ENCODE measurements at places on chromosomes 11 and 22.

GRCh38 chr11:11757909-11758308 is 83.9 kb upstream of the USP47 start:
- no peak for DNase-seq

DNA sequence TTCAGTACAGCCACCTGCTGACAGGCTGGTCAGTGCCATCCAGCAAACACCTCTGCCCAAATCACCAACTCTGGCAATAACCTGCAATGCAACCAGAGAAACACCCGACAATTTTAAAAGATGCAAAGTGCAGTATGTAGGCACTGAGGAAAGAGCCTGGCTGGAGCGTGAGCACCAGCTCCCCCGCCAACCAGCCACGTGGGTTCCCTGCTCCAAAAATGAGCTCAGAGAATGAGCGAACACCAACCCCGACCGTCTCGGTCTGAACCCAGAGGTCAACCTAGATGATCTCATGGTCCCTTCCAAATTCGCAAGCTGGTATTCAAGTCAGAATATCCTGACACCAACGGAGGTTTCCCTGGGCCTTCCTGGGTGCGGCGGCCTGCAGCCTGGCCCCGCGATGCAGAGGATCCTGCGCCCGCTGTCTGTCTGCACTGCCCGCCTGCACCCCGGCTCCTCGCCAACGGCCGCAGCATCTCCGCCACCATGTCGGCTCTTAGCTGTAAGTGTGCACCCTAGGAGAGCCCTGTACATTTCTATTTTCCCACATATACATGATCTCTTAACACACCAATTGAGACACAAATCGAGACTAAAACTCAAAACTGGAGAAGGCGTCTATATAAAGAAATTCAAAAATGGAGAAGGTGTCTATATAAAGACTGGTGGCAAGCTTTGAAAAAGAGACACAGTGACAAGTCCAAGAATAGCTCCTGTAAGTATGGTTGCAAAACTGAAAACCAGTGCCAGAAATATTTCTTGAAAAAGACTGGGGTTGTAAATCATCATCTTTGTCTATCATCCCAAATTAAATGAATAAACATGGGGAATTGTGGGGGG is 22.8 kb downstream of the TMEM184B start:
- no peak for DNase-seq

GRCh38 chr22:43969989-43970755 is 14.9 kb downstream of the SAMM50 start:
- DNase-seq, result no peak

DNA sequence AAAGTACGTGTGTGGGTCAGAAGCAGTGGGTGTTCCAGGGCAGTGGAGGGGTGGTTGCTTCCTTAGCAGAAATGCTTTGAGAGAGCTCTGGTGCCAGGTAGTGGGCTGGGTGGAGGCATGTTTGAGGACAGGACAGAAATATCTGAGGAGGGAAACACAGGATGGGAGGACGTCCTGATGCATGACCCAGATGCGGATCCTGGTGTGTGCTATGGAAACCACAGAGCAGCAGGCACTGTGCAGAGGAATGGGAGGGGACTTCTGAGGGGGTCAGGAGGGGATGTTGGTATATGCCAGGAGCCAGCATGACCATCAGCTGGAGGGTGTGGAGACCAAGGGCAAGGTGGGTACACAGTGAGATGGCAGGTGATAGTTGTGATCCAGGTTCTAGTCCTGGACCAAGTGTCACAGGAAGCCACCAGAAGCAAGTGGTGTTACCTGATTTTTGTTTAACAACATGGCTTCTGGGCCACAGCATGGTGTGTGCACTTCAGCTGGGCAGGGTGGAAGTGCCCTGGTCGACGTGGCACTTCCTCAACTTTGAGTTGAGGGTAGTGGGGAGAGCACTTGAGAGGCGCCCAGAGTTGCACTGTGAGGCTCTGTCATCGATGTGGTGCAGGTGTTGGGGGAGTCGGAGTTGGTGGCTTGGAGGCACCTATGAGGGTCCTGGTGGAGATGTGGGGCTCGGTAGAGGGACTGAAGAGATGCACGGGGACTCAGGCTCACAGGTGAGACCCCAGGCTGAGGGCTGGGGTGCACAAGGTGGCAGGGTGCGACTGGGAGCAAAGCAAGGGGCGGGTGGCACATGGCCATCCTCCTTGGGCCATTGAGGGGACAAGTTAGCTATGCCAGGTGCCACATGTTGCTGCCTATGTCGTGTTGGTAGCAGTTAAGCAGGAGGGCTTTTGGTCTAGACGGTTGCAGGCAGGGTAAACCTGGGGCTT is 7.5 kb downstream of the DGCR8 start:
- DNase-seq, result no peak

- DNase-seq, result no peak
These were observed 24.8 kb downstream of the CASP4 start for GRCh38 chr11:104943561-104943960.

- DNase-seq, result no peak
These were observed 28.8 kb upstream of the CHORDC1 start for GRCh38 chr11:90251599-90251998.

- DNase-seq, result no peak
These were observed 350.1 kb upstream of the C11orf87 start for GRCh38 chr11:109071712-109072524.

DNA sequence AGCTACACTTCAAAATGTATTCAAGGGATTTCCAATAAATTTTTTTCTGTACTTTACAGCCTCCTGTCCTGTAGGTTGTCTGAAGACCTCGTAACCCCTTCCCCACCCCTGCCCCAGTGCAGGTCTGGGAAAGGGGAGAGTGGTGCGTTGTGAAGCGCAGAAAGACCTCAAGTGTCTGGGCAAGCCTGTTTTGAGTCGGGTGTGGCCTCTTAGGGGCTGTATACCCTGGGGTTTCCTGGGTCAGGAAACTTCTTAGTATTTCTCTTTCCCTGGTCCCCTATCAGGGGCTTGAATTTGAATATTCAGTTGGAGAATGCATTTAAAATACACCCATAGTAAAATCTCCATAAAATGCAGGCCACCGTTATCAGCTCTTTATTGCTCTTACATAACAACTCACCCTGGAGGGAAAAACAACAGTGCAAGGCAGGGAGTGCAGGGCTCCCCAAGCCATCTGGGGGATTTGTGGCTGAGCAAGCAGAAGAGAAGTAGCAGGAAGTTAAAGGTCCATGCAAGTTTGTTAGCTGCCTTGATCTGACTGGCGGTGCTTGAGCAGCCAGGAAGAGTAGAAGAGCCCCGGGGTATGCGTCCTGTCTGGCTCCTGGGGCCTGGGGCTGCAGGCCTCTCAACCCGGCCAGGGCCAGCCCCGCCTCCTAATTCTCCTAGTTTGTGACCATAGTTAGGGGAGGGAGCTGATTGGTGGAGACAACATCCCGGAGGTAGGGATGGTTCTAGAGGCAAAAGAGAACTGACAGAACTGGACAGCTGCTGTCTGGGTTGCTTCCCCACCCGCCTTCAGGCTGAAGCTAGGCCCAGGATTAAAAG is 25.7 kb downstream of the ARHGAP1 start:
- no peak for DNase-seq

GRCh38 chr11:42901084-42901483 is 410.7 kb upstream of the API5 start:
- no peak for DNase-seq

DNA sequence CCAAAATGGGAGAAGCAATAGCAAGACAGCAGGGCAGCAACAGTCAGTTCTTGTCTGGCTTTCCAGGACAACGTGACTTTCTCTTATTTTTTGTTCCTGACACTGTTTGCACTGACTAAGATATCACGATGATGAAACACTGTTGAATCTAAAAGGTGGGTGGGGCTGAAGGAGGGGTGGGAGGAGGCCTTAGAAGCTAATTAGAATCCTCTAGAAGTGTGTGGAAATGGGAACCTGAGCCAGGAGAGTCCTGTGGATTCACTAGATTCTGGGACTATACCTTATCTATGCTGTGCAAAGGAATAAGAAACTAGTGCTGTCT is 300.3 kb downstream of the ST3GAL4 start:
- DNase-seq, result no peak

DNA sequence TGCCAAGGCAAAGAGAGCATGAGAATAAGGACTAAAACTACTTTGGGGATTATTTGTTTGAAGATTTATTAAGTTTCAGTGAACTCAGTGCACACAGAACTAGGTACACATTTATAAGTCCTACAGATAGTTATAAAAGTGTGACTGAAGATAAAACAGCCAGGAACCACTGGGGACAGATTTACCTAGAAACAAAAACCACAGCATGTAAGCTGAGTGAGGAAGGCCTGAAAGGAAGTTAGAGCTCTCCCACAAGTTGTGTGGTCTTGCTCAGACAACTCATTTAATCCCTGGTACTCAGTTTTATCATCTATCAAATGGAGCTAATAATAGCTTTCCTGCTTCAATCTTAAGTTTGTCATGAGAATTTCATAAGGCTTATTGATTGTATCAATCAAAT is 311.2 kb upstream of the FAT3 start:
- DNase-seq, result no peak

DNA sequence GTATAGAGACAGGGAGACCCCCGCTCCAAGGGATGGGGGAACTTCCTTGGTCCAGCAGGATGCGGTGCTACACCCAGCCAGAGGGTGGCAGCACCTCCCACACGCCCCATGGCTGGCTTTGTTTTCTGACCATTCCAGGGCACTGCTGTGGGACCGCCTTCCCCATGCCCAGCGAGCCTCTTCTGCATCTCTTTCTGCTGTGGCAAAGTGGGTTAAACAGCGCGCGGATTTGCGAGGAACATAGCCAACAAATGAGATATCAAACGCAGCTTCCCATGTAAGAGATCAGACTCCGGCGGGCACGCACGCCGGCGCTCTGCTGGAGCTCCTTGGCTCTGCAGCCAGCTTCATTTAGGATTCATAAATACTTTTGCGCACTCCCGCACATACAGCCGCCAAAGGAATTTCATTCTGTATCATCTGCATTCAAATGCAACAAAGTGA is 485.8 kb upstream of the CADM1 start:
- no peak for DNase-seq

DNA sequence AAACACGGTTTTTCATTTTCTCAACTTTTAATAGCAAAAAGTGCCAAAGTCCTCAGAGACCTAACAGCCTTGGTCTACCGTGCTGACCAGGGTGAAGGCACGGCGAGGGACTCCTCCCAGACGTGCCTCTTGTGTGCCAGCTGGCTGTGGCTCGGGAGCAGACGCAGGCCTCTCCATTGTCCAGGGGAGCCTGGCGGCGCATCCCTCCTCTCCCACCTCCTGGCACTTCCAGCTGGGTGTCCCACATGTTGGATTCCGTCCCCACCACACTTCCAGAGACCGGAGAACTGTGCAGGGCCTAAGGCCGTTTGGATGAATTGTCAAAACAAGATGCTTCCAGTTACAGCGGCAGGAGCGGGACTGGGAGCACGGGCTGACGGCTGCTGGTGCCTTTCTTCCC is 11.6 kb downstream of the CDPF1 start:
- DNase-seq, result no peak

- no peak for DNase-seq
These were observed 6.1 kb upstream of the NAP1L4 start for GRCh38 chr11:2998073-2998850.

DNA sequence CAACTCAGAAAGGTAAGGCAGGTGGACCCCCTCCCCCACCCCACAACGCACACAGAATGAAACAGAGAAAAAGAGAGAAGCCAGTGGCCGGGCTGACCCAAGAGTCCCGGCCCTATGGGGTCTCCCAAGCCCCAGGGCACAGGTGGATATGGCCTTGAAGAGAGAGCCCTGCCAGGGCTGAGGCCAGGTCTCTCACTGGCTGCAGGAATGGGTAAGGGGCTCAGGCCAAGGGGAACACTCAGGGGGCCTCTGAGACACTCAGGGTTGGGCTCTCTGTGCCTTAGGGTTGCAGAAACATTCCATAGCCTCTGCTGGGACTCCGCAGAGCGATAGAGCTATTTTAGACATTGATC is 98.0 kb downstream of the PDE2A start:
- DNase-seq, result no peak

DNA sequence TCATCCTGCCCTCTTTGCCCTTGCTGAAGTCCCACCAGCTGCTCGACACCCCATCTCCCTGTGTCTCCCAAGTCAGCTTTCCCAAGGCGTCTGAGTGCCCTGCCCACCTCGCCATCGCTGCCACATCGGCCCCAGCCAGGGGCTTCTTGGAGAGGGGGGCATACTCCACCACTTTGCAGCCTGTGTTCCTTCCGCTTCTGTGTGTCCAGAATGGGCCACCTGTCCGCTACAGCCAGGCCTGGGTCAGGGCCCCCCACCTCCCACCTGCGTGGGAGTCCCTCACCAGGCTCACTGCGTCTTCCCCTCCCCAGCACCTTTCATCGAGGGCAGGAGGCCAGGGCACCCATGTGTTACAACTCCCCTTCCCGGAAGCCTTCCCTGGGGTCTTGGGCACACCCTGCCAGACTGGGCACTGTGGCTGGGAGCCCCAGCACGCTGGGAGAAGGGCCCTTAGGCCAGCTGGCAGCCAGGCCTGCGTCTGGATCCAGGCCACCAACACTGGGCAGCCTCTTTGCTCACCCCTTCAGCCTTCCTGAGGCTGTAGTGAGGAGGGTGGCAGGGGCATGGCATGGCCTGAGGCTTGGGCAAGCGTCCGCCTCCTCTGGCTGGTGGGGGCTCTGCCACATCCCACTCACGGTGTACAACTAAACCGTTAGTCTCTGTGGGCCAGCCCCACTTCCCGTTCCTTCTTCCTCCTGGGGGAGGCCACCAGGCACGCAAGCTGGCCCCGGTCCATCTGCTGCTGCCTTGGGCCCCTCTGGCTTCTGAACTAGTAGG is 13.4 kb downstream of the CPT1A start:
- no peak for DNase-seq

DNA sequence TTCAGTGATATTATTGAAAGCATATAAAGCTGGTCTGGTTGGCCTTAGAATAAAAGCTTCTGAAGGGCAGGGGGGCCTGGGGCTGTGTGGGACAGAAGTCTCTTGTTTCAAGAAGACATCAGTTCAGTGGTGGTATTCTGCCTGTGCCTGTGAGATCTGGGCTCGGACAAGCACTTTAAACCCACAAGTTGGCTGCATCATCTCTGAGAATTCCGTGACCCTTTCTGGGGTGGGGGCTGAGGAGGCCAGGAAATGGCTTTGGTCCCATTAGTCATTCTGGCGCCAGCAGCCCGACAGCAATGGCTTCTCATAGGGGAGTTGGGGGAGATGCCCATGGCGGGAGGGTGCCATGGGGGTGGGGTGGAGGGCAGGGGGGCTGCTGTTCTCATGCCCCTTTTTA is 104.1 kb downstream of the PKNOX2 start:
- no peak for DNase-seq

DNA sequence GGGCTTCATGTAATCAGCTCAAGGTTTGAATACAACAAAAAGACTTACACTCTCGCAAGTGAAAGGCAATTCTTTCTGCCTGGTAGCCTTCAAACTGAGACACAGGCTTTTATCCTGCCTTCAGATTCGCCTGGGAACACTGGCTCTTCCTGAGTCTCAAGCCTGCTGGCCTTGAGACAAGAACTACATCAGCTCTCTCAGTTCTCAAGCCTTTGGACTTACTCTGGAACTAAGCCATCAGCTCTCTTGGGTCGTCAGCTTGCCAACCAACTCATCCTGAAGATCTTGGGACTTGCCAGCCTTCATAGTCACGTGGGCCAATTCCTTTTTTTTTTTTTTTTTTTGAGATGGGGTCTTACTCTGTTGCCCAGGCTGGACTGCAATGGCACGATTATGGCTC is 35.7 kb upstream of the LRRC10B start:
- DNase-seq, result no peak

GRCh38 chr11:103894673-103895072 is 141.8 kb upstream of the DDI1 start:
- DNase-seq, result no peak

- no peak for DNase-seq
These were observed 641.6 kb upstream of the TENM4 start for GRCh38 chr11:80082406-80082805.

All from effector CD8-positive, alpha-beta T cell (primary cell).